Stimulated activated CD8-positive, alpha-beta memory T cell treated with anti-CD3 and anti-CD28 coated beads, Interleukin-4, amount 100 ng/mL, for 1 hour (primary cell): ENCODE measurements at places on chromosomes 6 and 20.
A peak's percentile ranks its signal among the peaks of the same experiment; 100 is the strongest.

DNA sequence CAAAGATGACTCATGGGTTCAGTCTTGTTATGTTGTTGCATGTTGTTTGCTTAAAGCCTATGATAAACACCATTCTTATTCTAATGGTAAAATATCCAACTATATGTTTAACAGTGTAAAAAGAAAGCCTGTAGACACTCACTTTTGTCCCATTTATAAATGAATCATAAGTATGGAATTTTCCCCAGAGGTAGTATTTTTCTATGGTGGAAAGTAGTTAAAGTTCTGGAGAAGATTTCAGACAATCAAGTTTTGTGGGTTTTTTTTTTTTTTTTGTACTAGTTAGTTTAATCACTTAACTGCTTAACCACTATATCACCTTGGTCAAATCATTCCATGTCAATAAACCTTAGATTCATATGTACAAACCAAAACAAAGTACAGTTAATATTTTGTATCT is 35.8 kb downstream of the PTCHD4 start:
- DNase-seq = no peak

- DNase-seq = no peak
Observed at GRCh38 chr6:558089-558488, 98.8 kb downstream of the HUS1B start.

DNA sequence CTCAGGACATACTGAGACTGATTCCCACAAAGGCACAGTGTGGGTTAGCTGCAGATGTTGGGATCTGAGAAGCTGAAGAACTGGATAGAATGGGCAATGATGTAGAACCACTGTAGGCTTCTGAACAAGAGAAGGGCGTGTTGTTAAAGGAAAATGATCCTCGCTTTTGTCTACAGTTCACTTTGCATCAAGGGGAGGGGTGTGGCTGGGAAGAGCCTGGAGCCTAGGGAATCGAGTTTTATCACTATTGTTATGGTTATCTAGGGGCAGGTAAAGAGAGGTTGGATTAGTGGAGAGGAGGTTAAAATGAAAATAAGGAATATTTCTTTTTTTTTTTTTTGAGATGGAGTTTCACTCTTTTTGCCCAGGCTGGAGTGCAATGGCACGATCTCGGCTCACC is 768.1 kb downstream of the KIF16B start:
- DNase-seq = no peak

DNA sequence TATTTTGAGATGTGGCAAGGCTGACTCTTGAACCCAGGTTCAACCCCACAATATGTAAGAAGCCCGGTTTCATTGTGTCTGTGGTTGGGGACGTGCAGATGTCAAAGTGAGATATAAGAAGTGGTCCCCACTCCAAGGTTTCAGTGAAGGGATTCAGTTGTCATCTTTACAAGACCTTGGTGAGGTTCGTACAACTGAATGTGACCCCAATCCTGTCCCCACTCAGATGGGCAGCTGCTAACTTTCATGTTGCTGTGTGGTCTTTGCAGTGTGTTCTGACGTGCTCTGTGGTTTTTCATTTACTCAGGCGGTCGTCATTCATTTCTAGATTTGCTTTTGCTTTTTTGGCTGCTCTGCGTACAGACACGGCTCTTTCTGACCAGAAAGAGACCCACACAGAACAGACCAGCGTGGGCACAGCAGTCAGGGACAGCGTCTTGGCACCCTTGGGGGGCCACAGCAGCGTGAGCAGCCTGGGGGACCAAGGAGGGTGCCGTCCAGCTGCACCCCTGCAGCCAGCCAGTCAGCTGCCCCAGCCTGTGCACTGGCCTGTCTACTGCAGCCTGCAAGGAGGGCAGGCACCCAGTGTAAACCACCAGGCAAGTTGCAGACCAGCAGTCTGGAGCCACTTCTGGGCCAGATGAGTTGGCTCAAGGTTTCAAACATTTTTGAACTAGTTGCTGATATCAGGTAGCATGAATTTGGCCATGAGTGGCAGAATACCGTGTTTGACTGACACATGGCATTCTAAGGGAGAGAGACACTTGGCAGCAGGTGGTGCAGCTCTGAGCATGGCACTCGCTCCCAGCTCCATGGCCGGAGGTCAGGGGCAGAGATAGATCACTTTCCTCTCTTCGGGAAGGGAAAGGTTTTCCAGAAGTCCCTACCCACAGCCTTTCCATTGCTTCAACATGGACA is 49.4 kb upstream of the IRF4 start:
- DNase-seq = no peak

- no peak for DNase-seq
Observed at GRCh38 chr20:39038495-39038894, 76.4 kb downstream of the DHX35 start.

- no peak for DNase-seq
Observed at GRCh38 chr6:118495485-118496280, 52.4 kb upstream of the PLN start.

GRCh38 chr6:36701401-36701991 is 3.9 kb downstream of the RAB44 start:
- DNase-seq = no peak

DNA sequence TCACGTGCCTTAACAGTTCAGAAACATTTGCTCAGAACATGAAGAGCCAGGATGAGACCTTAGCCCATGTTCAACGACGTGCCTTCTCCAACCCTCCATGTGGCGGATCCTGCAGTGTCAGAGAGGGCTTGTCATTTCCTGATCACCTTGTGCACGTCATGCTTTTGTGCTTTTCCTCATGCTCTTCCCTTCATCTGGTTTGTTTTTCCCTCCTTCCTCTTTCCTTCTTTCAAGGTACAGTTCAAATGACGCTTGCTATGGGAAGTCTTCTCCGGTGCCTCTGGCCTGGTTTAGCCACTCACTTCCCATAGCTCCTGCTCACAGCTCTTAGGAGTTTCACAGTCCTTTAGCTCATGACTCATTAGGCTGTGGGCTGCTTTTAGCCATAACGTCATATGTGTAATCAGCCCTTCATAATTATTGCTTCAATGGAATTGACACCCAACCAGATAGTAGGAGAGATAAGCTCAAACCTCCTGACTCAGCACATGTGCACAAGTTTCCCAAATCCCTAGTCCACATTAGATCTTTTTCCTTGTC is 102.7 kb upstream of the CNKSR3 start:
- no peak for DNase-seq

- DNase-seq = no peak
Observed at GRCh38 chr6:116159782-116160524, 34.0 kb upstream of the COL10A1 start.

GRCh38 chr6:50285735-50286134 is 236.0 kb upstream of the DEFB112 start:
- DNase-seq = no peak

DNA sequence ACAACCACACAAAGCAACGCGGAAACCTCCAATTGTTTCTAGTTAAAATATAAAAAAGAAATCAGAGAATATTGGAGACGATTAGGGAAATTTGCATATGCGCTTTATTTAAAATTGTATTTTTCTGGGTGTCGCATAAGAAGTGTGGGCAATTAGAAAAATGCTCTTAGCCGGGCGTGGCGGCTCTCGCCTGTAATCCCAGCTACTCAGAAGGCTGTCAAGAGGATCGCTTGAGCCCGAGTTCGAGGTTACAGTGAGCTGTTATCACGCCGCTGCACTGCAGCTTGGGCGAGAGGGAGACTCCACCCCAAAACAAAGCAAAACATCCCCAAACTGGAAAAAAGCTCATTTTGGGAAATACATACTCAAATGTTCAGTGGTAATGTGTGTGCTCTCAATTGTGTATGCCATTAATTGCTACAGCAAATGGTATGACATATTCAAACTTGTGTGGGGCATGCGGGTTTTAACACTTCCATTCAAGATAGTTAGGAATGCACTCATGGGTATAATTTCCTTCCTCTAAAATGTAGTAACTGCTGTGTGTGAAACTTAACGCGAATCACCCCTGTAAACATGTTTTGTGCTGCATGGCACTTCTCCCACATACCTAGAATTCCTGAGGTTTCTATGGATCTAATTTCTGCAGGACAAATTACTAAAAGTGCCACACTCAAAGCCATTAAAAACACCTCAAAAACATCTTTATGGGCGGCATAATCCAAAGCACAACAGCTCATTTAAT is 54.7 kb upstream of the HFE start:
- no peak for DNase-seq

- no peak for DNase-seq
Observed at GRCh38 chr20:34941226-34941625, 14.4 kb downstream of the GSS start.

DNA sequence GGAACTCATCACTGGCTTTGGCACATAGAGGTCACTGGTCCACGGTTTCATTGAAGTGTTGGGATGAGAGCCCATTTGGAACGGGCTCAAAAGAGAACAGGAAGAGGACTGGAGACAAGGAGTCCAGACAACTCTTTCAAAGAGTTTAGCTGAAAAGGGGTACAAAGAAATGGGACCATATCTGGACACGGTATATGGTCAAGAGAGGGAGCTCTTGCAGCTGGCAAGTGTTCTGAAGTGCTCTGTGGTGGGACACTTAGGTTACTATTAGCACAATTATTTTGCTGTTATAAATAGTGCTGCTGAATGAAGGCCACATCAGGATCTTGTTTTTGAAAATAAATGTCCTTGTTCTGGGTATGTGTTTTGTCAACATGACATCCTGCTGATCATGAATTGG is 4.6 kb downstream of the SGK2 start:
- no peak for DNase-seq

- DNase-seq = no peak
Observed at GRCh38 chr20:63095718-63096654, 89.2 kb upstream of the BHLHE23 start.

DNA sequence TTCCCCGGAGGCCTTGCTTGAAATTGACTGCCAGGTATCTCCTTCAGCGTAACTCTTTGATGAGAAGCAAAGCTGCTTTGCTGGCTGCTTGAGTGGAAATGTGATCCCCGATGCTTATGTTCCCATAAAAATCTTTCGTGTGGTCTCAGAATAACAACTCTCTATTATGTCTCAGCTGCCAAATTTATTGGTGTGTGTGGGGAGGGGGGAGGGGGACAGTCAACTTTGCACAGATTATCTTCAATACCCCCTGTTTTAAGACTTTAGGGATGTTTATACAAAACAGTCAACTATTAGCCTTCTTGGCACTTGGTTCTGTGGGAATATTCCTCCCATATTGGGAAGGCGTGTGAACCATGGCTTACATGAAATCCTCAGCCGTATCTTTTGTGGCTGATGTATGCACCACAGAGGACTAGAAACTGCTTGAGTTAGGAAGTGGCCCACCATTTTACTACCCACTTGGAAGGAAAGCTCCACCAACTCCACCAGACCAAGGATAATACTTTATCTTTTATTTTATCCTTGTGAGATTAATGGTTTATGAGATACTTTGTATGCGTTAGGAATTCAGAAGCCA is 101.5 kb upstream of the SLC24A3 start:
- no peak for DNase-seq

DNA sequence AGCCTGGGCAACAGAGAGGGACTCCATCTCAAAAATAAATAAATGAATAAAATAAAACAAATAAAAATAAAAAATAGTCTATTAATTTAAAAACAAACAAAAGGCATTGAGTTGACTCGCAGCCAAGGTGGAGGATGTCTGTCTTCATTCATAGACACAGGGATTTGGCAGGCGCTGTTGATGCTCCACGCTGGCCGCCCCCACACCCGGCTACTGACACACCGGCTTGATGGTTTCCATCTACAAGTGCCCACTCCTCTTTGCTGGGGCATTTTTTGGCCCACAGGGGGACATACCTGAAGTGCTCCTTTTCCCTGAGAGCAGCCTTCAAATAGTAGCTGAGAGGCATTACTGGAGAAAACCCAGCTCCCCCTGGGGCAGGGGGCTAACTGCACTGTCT is 178.3 kb upstream of the RALGAPA2 start:
- no peak for DNase-seq

GRCh38 chr6:62446647-62447316 is 160.8 kb upstream of the KHDRBS2 start:
- no peak for DNase-seq

GRCh38 chr6:11668455-11668854 is 110.1 kb downstream of the ADTRP start:
- no peak for DNase-seq

GRCh38 chr6:144138542-144138941 is 11.8 kb upstream of the STX11 start:
- no peak for DNase-seq

- no peak for DNase-seq
Observed at GRCh38 chr20:44071057-44071456, 115.9 kb downstream of the JPH2 start.

GRCh38 chr20:45070932-45071632 is 29.8 kb downstream of the KCNS1 start:
- no peak for DNase-seq

GRCh38 chr6:24980507-24981385 is 45.0 kb upstream of the RIPOR2 start:
- DNase-seq = no peak

DNA sequence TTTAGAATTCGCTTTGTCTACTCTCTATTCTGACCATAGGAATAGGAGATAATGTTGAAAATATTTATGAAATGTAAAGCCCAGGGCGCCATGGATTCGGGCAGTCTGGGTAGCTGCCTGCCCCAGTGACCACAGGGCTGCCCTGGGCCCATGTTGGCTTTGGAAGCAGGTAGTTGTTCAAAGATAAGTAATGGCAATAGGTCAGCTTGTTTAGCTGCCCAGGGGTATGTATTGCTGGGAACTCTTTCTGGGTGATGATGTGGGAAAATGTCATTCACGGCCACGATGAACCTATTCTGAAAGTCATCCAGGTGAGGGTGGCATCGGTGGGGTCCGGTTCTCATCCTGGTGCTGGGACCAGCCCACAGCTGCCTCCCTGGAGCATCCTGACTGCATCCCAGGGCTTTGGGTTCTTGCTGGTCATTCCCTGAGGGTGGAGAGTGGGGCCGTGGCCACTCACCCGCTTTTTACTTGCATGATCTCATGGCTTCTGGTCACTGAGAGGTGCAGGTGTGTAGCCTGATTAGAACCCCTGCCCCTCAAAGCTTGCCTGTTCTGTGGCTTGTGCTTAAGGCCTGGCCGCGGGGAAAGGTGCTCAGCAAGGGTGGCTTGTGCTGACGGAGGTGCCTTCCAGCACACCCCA is 102.8 kb downstream of the ERMARD start:
- no peak for DNase-seq

- DNase-seq = peak; percentile 39
Observed at GRCh38 chr6:30463651-30464618, 25.4 kb upstream of the HLA-E start.

DNA sequence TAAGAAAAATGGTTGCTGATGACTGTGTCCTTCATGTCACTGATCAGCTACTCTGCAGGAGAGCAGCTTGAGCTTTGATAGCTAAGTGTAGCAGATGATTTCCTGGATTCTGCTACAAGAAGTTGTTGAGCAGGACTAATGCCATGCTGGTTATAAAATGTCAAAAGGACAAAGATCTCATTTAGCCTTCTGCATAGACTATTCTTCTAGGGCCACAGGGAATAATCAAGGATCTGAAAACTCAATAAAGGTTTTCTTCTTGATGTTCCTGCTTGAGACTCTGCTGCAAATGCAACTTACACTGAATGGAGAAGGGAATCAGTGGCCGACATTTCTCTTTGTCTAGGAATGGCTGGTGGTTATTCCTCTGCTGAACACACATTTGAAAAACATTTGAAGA is 360.3 kb upstream of the PTCHD4 start:
- no peak for DNase-seq
